Stimulated activated CD4-positive, alpha-beta T cell treated with anti-CD3 and anti-CD28 coated beads, Interleukin-1b, Interleukin-23, amount 100 ng/mL, for 48 hours (primary cell): ENCODE measurements at places on chromosomes 6 and 20.

DNA sequence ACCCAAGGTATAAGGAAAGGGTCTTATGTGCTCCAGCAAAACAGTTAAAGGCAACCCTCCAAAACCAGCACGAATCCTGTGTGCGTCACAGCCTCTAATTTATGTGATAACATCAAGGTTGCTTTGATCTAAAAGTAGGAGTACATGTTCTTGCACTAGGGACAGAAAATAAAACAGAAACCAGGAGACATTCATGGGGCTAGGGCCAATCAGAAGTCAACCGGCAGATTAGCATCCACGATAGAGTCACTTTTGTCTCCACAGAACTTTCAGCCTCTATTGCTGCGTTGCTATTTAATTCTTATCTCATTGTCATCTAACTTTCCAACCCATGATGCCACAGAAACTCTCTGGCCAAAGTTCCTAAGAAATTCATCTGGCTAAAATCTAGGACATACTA, 178.8 kb upstream of the PTCHD4 start:
- DNase-seq, result no peak

GRCh38 chr20:2480381-2480780, 9.8 kb upstream of the SNRPB start:
- DNase-seq, result no peak

DNA sequence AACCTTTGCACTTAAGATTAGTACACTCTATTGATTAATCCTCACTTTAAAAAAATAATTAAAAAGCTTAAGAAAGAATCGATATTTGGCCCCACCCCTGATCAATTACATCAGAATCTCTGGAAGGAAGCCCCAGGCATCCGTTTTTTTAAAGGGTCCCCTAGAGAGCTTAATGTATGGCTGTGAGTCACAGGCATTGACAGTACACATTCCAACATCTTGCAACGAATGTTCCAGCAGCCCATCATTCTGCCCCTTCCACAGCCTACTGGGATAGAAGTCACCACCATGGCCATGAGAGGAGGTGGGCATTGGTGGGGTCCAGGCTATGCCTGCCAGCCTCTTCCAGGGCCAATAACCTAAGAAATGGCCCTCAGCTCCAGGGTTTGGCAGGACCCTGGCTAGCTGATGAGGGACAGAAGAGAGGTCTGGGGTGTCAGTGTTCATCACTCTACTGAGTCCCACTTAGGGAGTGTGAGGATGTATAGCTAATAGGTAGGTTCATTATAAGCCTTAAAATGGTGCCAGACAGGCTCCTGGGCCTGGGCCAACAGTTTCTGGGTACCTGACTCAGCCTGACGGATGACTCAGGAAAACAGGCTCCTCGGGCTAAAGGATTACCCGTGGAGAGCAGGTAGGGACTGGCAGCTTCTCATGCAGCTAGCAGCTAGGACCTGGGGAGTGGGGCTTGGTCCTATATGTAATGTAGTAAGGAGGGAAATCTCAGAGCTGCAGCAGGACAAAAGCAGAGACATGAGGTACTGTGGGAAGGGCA, 40.4 kb downstream of the MDGA1 start:
- DNase-seq, result no peak

DNA sequence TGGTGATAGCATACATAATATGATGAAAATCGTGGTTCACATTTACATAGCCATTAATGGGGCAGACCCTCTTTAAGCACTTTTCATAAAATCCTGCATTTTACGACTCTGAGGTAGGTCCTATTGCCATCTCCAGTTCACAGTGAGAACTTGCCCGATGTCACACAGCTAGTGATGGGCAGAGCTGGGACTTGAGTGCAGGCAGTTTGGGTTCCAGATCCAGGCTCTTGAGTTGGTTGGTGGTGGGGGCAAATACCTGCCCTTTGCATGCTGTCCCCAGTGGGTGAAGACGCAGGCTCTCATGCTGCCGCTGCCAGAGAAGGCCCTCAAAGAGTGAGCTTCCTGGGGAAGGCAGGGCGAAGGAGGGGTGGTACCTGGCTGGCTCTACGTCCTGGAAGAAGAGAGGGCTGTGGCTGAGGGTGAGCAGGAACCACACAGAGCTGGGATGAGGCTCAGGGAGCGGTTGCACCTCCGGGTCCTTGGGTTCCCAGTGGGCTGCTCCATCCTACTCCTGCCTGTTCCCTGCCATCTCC, 6.1 kb upstream of the BAK1 start:
- no peak for DNase-seq

- no peak for DNase-seq
These were observed 101.8 kb upstream of the NHSL1 start for GRCh38 chr6:138601128-138601527.

GRCh38 chr6:35400901-35401311, 51.2 kb upstream of the FANCE start:
- DNase-seq, result no peak

- DNase-seq, result no peak
These were observed 700.8 kb downstream of the RFPL4B start for GRCh38 chr6:113047932-113048331.

DNA sequence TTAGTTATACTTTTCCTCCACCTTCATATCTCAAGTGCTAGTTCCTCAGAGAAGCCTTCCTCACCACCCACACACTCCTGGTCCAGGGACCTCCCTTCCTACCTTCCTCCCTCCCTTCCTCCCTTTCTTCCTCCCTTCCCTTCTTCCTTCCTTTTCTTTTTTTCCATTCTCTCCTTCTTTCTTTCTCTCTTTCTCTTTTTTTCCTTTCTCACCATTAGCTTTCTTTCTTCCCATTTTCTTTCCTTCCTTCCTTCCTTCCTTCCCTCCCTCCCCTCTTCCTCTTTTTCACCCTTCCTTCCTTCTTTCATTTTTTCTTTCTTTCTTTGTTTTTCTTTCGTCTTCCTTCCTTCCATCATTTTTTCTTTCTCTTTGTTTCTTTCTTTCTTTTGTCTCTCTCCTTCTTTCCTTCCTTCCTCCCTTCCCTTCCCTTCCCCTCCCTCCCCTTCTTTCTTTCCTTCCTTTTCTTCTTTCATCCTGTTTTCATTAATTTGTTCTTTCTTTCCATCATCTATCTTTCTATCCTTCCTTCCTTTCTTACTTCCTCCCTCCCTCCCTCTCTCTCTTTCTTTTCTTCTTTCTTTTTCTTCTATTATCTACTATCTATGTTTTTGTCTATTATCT, 416.0 kb downstream of the PLCB1 start:
- no peak for DNase-seq

DNA sequence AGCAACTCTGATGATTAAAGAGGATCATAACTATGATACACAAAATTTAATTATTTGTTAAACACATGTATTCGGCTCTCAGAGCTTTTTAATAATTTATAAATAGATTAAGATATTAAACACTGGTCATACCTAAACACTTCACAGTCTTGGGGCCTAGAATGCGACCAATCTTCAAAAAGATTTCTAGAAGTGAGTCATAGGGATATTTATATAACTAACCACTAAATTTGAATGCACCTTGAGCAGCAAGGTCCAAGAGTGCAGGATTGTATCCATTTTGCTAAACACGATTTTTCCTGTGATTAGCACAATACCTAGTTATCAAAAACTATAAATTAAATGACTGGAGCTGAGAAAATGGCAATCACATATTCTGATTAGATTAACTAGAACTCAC, 709.3 kb downstream of the EPHA7 start:
- DNase-seq, result no peak

- no peak for DNase-seq
These were observed 312.5 kb upstream of the PLCB4 start for GRCh38 chr20:8756410-8756809.
